T-helper 2 cell treated with Interferon-gamma antibody and Interleukin-4, amounts not matched to agents 5 μg/mL and 100 μg/mL, for 36 hours (primary cell): ENCODE measurements at places on chromosomes 7 and 10.
A peak's percentile ranks its signal among the peaks of the same experiment; 100 is the strongest.

DNA sequence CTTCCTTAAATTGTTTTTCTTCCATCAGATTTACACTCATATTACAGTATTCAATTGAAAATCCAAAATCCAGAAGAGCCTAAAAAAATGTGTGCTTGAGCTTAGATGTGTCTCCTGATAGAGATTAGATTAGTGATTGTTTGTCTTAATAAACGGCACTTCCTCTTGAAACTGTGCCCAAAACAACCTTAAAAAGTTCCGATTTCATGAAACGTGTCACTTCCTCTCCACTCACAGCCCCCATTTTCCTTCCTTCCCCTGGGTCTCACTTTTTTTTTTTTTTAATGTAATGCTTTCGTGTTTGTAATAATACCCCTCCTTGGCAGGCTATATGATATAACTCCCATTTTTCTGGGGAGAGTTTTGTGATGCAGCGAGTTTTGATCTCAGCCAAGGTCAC lies 114.8 kb upstream of the ADO start:
- no peak overlapping the region for H3K27ac ChIP-seq
- H3K36me3 ChIP-seq: peaks cover 2% of the 10 kb centered on the region
- no peaks in the 10 kb centered on the region for H3K27me3 ChIP-seq
- no peak for DNase-seq
- H3K4me3 ChIP-seq: no peak overlapping the region

DNA sequence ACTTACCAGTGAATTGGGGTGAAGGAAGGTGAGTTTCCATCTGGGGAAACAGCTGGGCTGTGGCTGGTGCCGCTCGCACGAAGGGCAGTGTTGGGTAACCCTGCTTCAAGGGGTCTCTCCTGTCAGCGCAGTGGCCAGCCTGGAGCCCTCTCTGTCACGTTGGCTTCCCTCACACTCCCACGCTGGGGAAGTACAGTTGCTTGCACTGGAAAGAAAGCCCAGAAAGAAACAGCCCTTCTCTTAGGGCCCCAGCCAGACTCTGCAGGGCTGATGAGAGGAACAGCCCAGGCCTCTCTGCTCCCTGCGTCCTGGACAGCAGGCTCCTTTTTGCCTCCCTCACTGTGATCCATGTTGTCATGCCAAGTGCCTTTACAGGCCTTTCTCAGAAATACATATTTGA lies 40.3 kb upstream of the TRIM8 start:
- no peaks in the 10 kb centered on the region for H3K27me3 ChIP-seq
- H3K4me1 ChIP-seq: peaks cover 5% of the 10 kb centered on the region

DNA sequence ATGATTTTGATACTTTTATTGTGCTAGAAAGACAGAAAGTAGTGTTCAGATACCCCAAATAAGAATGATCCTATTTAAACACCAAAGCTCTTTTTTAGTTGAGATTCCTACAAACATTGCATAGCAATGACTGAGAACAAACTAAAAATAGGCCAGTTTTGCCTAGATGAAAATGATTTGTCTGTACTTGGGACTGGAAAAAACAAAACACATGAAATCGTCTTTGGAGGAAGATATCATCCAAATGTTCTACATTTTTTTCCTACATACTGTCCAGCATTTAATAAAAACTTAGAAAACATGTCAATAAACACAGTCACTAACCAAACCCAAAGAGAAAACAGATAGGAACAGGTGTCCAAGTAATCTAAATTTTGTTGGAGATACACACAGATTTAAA lies 111.6 kb upstream of the MEOX2 start:
- H3K4me1 ChIP-seq: no peaks in the 10 kb centered on the region
- no peak overlapping the region for H3K27ac ChIP-seq
- DNase-seq: no peak
- H3K36me3 ChIP-seq: no peaks in the 10 kb centered on the region
- no peak overlapping the region for H3K4me3 ChIP-seq

DNA sequence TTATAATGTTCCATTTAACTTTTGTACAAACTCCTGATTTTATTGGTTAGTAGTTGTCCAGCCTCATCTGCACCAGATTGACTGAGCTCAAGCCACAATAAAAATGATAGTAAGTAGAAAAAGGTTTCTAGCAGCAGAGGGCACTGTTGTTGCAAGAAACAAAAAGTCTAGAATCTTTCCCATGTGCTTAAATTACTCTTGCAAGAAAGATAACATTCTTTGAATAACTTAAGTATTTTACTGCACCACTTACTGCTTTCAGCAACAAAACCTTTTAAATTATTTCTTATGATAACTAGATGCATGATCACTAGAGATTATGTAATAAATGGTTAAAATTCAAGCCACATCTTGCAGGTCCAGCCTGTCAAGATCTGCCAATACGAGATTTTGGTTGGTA lies 27.0 kb downstream of the LMOD2 start:
- H3K36me3 ChIP-seq: peaks cover 5% of the 10 kb centered on the region
- DNase-seq: no peak
- no peaks in the 10 kb centered on the region for H3K27me3 ChIP-seq
- no peak overlapping the region for H3K4me3 ChIP-seq
- H3K27ac ChIP-seq: no peak overlapping the region

DNA sequence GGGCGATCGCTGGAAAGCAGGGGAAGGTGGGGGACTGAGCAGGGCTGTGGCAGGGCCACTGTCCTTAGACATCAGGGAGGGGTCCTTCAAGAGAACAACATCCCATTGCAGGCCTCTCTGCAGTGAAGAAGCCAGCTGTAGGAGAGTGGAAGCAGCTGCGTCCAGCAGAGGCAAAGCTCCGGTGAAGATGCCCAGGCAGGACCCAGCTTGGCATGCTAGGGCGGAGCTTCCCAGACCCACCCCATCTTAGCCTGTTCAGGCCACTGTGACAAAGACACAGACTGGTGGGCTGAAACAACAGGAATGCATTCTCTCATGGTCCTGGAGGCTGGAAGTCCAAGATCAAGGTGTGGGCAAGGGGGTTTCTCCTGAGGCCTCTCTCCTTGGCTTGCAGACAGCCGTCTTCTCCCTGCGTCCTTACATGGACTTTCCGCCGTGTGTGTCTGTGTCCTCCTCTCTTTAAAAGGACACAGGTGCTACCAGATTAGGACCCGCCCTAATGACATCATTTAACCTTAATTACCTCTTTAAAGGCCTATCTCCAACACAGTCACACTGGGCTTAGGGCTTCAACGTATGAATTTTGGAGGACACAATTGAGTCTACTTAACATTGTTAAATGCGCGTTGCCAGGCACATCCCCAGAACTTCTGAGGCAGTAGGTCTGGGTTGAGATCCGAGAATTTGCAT lies 178.1 kb upstream of the GRB10 start:
- H3K27me3 ChIP-seq: peaks cover 4% of the 10 kb centered on the region
- no peak overlapping the region for H3K27ac ChIP-seq
- DNase-seq: no peak
- H3K36me3 ChIP-seq: no peaks in the 10 kb centered on the region
- H3K4me1 ChIP-seq: no peaks in the 10 kb centered on the region

- no peak overlapping the region for H3K4me3 ChIP-seq
- no peak overlapping the region for H3K27ac ChIP-seq
- no peaks in the 10 kb centered on the region for H3K36me3 ChIP-seq
- no peak for DNase-seq
- no peaks in the 10 kb centered on the region for H3K27me3 ChIP-seq
Observed at GRCh38 chr7:78953090-78953489, 500.4 kb downstream of the MAGI2 start.

- peaks cover 27% of the 10 kb centered on the region for H3K4me1 ChIP-seq
- peak overlapping the region; percentile 75 for H3K4me3 ChIP-seq
- peak; percentile 85 for DNase-seq
- no peaks in the 10 kb centered on the region for H3K27me3 ChIP-seq
Observed at GRCh38 chr10:132447446-132448247, 50.6 kb downstream of the PWWP2B start.

DNA sequence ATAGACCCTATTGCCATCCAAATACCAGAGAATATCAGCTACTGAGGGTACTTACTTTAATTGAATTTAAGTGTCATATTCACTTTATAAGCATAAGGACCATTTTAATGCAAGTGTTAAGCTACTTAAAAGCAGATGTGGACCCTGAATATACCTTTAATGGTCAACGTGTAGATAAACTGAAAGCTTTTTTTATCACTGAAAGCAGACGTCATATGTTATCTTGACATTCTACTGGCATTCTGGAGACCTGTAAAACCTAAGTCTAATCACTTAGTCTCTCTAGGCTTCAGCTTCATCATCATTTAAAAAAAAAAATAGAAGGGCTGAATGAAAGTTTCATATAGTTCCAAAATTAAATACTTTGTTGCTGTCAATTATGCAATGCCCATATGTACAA lies 116.5 kb downstream of the ELAPOR2 start:
- H3K27me3 ChIP-seq: no peaks in the 10 kb centered on the region
- no peaks in the 10 kb centered on the region for H3K4me1 ChIP-seq
- no peaks in the 10 kb centered on the region for H3K36me3 ChIP-seq
- no peak overlapping the region for H3K4me3 ChIP-seq
- DNase-seq: no peak

GRCh38 chr10:120478386-120478785 lies 21.4 kb downstream of the PLPP4 start:
- DNase-seq: no peak
- no peaks in the 10 kb centered on the region for H3K27me3 ChIP-seq
- no peaks in the 10 kb centered on the region for H3K4me1 ChIP-seq
- no peak overlapping the region for H3K27ac ChIP-seq

- no peak overlapping the region for H3K4me3 ChIP-seq
- peaks cover 10% of the 10 kb centered on the region for H3K4me1 ChIP-seq
- H3K36me3 ChIP-seq: peaks cover 8% of the 10 kb centered on the region
- no peak for DNase-seq
Observed at GRCh38 chr10:96656839-96657238, 63.5 kb downstream of the PIK3AP1 start.

DNA sequence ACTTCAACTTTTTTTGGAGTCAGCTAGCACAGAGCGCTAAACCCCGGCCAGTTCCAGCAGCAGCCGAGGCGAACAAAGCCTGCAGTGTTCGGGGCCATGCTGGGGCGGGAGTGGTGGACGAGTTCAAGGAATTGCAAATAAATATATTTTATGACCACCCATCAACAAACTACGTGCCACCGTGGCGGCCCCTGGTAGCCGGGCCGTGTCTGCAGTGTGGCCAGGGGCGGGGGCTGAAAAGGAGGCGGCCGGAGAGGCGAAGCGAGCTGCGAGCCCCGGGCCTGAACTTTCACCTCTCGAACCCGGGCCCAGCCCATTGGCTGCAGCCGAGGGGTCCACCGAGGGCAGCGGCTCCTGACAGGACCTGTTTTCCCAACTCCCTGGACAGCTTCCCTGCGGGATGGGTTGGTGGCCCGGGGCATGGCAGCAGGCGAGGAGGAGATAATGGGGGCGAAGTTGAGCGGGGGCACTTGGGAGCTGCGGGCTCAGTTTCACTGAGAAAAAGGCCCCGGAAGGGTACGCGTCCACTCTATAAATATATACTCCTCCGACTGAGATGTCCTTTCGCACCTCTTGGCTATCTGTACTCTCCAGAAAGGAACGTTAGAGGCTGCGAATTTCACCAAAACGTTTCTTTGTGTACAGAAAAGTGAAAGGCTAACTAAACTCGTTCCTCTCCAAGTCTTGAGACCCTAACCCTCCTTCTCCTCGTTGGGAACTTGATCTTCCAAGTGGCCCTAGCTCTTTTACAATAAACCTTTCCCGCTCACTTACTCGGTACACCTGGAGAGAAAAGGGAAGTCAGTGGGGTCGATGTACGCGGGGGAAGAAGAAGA lies 164.6 kb upstream of the PPP1R3A start:
- no peak overlapping the region for H3K4me3 ChIP-seq
- H3K27me3 ChIP-seq: peaks cover 82% of the 10 kb centered on the region
- no peaks in the 10 kb centered on the region for H3K36me3 ChIP-seq
- H3K4me1 ChIP-seq: peaks cover 33% of the 10 kb centered on the region
- H3K27ac ChIP-seq: no peak overlapping the region

GRCh38 chr10:68897336-68897741 lies 3.8 kb upstream of the DDX50 start:
- peaks cover 5% of the 10 kb centered on the region for H3K36me3 ChIP-seq
- no peak for DNase-seq
- peaks cover 3% of the 10 kb centered on the region for H3K27me3 ChIP-seq
- no peak overlapping the region for H3K4me3 ChIP-seq
- no peak overlapping the region for H3K27ac ChIP-seq
- H3K4me1 ChIP-seq: peaks cover 21% of the 10 kb centered on the region

- H3K4me1 ChIP-seq: peaks cover 3% of the 10 kb centered on the region
- no peak for DNase-seq
- H3K4me3 ChIP-seq: no peak overlapping the region
Observed at GRCh38 chr10:124534231-124534798, 72.7 kb downstream of the LHPP start.

GRCh38 chr7:12030116-12030515 lies 181.0 kb upstream of the TMEM106B start:
- no peaks in the 10 kb centered on the region for H3K4me1 ChIP-seq
- peaks cover 3% of the 10 kb centered on the region for H3K27me3 ChIP-seq
- H3K27ac ChIP-seq: no peak overlapping the region
- no peaks in the 10 kb centered on the region for H3K36me3 ChIP-seq
- DNase-seq: no peak

DNA sequence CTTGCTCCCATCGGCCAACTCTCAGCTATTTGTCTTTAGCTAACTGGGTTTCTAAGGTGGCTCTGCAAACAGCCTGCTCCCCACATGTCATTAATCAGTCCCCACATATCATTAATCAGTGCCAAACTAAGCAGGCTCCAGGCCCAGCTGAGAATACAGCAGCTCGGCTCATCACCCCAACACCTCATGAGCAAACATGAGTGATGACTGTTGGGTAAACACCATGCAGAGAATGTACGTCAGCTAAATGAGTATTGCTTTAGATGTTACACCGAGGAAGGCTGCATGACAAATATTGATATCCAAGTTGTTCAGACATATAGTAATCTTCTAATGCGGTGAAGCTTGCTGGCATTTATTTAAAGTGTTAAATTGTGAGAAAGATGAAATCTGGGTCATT lies 187.5 kb upstream of the AOAH start:
- H3K36me3 ChIP-seq: peaks cover 31% of the 10 kb centered on the region
- H3K27ac ChIP-seq: no peak overlapping the region
- H3K4me3 ChIP-seq: no peak overlapping the region
